ENCODE measurements at places on chromosomes 11 and 22.

GRCh38 chr22:37581504-37581903 is 1.6 kb upstream of the LGALS2 start:
- DNase-seq, result no peak

DNA sequence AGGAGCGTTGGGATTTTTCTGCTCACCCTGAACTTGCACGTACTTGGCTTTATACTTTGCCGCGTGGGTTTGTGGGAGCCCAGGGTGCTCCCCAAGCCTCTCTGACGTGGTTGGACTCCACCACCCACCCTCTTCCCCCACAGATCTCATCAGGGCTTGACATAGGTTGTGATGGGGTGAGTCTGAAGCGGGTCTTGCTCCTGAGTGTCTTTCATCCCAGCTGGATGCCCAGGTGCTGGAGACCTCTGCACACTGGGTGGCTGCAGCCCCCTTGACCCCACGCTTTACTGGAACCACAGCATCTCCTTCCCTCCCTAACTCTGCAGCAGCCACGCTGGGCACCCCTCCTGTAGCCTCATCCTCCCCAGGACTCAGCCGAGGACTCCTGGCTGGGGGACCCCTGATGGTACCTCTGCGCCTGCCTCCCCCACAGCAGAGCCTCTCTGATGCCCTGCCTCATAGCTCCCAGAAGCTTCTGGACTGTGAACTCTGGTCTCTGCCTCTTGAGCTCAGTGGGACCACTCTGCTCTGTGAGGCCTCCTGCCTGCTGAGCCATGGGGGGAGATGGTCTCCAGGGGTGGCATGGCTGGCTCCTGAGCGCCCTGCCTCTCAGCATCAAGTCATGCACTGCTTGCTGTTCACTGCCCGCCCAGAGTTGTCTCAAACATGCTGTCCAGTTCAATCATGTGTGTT is 45.2 kb downstream of the MYEOV start:
- DNase-seq, result no peak

DNA sequence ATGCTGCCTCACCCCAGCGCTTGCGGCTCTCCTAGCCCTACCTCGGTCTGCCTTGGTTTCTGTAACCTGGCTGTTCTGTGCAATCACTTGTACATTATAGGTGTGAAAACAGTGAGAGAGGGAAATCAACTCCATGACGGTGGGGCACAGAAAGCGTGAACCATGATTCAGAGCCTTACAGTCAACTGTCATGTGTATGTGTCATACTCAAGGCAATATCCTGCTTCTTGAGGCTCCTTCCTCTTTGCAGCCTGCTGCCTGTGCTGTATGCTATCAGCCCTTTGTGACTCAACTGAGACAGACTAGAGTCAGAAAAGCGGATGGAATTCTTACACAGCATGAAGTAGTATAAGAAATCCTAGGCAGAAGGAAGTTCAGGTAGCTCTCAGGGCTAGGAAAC is 2.1 kb downstream of the NRIP3 start:
- DNase-seq, result peak; percentile 97

DNA sequence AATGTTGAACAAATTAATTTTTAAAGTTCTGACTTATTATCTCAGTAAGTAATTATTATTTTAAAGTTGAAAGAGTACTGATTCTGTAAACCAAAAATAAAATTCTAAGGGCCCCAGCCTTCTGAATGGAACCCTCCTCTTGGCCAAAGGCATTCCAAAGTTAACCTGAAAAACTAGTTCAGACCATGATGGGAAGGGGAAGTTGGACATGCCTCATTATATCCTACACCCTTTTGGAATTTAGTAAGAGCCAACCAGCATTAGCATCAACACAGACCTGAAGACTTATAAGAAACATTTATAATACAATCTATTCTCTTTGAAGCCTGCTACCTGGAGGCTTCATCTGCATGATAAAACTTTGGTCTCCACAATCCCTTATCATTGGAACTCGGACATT is 18.9 kb downstream of the LGR4 start:
- DNase-seq, result no peak

GRCh38 chr11:125408311-125408711 is 87.8 kb downstream of the FEZ1 start:
- DNase-seq, result no peak

DNA sequence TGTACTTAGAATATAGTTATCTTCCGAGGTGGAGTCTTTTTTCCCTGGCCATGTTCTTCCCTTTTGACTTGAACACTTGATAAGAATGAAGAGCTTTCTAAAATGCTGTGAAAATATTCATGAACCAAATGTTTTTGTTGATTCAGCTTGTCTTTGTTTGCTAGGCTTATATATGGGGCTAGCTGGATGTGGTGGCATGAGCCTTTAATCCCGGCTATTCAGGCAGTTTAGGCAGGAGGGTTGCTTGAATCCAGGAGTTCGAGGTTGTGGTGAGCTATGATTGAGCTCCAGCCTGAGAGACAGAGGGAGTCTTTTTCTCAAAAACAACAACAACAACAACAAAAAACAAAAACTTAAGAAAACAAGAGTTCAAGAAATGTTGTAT is 23.1 kb downstream of the CBL start:
- no peak for DNase-seq

- DNase-seq, result no peak
Observed at GRCh38 chr11:34978236-34979191, 62.1 kb downstream of the PDHX start.

DNA sequence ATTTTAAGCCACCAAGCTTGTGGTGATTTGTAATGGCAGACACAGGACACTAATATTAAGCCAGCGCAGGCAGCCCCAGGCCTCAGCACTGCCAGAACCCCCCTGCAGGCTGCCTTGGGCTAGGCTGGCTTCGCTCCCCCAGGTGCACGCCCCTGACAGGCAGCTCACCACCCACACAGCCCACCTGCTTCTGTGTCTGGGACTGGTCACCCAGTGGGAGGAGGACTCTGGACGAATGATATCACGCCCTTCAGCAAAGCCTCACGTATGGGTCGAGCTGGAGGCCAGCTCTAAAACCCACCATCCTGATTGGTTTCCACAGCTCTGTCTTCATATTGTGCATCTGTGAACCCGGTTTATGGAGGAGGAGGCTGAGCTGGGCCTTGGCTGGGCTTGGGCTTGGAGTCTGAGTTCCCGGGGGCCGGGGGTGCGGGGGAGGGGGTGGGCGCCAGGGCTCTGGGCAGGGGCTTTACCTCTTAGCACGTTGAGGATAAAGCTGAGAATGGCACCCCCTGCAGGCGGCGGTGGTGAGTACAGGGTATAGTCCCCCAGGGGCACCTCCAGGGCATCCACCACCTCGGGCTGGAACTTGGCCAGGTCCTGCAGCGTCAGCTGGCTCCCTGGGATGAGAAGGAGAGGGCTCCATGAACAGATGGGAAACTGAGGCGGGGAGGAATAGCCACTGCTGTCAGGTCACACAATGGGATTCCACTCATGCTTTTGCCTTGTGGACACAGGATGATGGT is 13.8 kb downstream of the GGT5 start:
- no peak for DNase-seq

DNA sequence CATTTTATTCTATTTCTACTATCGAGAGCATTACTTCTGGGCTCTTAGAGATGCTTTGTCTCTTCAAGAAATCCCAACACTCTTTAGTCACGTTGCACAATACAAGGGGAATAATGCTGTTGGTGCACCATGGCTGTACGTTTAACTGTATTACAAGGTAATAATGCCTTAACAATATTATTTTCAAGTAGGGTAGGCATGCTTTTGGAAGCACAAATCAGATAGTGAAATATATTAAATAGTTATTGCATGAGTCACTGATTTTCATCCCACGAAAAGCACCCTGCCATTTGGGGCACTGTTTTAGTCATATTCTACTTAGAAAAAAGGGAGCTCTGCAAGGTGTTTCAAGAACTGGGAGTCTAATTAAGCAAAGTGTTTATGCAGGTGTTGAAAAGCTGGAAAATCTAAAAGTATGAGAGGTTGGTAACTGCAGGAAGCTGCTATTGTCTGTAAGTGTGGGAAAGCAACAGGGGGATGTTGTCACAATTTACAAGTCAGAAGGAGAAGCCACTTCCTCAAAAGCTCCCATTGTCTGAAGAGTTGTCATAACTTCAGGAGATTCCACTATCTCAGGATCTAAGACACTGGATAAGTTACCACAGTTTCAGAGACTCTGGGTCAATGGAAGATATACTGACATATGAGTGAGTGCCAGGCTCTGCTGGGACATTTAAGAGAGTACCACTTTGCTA is 218.2 kb downstream of the JRKL start:
- no peak for DNase-seq

GRCh38 chr11:6481924-6482275 is 599 bp downstream of the TIMM10B start:
- no peak for DNase-seq

DNA sequence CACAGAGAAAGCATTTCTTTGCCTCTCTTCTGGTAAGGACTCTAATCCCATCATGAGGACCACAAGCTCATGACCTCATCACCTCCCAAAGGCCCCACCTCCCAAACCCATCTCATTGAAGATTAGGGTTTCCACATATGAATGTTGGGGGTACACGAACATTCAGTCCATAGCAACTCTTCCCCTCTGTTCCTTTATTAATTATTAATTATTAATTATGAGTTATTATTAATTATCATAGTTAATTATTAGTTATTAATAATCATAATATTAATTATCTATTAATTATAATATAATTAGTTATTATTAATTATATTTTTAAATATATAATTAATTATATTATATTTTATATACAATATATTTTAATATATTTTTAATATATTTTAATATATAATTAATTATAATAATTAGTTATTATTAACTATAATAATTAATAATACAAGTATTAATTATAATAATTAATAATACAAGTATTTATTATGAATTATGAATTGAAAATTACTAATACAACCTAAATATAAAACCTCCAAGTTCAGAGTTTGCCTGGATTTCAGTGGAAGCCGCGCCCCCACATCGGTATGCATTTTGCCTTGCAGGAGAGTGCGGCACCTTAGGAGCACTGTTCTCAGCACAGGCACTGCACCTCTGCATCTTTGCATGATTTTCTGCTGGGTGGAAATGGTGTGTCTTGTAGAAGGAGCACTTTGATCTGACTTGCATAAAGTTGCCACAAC is 128.0 kb upstream of the FGF3 start:
- no peak for DNase-seq

DNA sequence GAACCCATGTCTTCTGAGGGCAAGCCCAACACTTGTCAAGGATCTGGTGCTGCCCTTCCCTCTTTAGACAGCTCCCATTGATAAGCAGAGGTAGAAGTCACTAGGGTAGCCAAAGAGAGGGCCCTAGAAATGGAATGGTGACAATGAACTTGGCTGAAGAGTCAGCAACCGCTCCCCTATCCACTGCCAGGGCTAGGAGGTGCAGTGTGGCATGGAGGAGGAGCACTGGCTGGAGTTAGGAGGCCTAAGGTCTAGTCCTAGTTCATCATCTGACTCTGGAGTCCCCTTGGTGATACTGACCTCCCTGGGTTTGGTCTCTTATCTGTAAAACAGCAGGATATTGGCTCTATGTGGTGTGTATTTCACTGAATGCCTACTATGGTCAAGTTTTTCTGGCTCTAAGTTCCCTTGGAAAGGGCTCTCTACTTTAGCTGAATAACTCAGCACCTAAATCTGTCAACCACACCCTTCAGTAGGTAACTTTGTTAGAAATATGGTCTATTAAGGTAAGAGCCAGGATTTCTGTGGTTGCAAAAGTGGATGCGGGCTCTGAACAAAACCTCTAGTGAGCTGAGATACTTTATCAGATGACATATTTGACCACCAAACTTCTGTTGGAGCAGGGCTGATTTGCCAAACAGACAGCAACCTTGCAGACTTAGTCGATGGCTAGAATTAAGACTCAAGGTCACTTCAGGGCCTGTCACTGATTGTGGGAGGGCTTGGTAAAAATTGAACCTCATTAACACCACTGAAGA is 10.5 kb downstream of the TIMP3 start:
- DNase-seq, result no peak

GRCh38 chr22:48147404-48147803 is 1385.0 kb downstream of the TBC1D22A start:
- DNase-seq, result no peak

- DNase-seq, result no peak
Observed at GRCh38 chr11:47000033-47000432, 63.5 kb downstream of the CSTPP1 start.

GRCh38 chr11:95512682-95513081 is 276.9 kb downstream of the FAM76B start:
- no peak for DNase-seq

DNA sequence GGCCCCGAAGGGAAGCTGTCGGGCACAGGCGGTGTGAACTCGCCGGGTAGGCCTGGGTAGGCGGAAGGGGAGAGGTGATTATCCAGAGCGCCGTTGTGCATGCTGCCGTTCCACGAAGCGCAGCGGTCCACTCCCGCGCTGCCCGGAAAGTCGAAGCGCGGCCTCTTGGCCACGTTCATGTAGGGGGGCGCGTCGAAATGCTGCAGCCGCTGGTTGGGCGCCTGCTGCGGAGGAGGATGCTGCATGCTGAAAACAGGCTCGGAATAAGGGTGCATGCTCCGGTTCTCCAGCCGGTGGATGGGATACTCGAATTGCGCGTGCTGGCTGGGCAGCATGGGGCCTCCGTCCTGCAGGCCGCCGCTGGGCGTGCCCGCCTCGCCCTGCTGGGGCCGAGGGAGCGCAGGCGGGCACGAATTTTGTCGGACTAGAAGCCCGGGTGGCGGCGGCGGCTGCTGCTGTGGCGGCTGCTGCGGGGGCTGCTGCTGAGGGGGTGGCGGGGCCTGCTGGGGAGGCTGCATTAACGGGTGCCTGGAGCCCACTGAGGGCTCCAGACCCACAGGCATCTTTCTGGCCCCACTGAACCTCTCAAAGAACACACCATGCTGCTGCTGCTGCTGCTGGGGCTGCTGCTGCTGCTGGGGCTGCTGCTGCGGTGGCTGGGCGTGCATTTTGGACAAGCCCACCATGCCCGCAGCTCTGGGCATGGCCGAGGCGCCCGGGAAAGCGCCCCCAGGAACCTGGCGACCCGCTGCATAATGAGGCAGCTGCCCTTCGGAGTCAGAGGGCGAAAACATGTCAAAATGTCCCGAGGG is 2.3 kb downstream of the MN1 start:
- no peak for DNase-seq

DNA sequence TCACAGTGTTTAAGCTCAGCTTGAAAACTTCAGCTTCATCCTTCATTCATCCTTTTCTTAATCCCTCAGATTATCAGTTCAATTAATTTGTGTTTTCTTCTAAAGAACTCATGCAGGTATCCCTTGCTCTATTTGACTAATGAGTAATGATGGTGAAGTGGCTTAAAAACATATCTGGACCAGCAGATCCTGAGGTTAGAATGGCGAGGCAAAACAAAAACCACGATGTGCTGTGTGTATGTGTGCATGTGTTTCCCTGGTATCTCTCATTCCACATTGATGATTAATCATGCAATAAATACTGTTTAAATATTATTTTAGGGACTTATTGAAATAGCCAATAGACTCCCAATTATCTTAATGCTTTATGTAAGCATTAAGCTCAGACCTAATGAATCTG is 437.0 kb downstream of the DYNC2H1 start:
- DNase-seq, result no peak

- no peak for DNase-seq
Observed at GRCh38 chr11:110710628-110711381, 1.4 kb downstream of the ARHGAP20 start.

GRCh38 chr11:121328176-121328966 is 35.8 kb downstream of the SC5D start:
- no peak for DNase-seq

- DNase-seq, result no peak
Observed at GRCh38 chr22:46193898-46194310, 43.6 kb downstream of the PPARA start.

GRCh38 chr11:38456371-38456770 is 1858.3 kb upstream of the RAG2 start:
- no peak for DNase-seq

Data from inflammatory macrophage treated with lipopolysaccharide for 1 hour (primary cell).